ENCODE measurements at places on chromosomes 1 and 21.

DNA sequence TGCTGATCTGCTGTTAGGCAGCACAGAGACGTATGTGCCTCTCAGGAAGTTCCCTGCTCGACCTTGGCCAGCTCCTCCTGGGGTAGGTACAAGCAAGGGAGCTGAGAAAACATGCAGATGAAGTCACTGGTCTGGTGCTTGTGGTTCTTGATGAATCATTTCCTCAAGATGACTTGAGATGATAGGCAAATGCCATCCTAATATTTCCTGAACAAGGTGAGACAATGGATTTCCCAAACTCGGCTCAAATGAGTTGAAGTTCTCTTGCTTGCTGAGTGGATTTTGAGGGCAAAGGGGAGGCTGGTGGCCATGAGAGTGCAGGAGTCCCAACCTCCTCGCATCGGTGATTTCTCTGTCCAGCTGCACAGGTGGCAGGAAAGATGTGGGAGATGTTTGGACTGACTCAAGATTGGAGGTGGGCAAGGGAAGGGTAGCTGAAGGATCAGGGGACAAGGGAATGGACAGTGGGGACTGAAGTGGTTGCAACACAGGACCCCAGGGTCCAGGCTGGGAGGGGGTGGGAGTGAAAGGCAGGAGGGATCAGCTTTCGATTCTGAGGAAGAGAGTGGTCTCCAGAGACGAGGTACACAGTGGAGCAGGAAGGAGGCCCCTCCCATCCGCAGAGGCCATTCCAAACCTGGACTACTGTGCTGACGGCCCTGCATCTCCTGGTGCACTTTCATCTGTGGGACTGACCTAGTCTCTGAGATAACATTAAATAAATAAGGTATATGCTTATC, 63.9 kb downstream of the CAPN2 start:
- no peak for DNase-seq

GRCh38 chr1:55970526-55971110, 608.7 kb downstream of the PLPP3 start:
- no peak for DNase-seq

DNA sequence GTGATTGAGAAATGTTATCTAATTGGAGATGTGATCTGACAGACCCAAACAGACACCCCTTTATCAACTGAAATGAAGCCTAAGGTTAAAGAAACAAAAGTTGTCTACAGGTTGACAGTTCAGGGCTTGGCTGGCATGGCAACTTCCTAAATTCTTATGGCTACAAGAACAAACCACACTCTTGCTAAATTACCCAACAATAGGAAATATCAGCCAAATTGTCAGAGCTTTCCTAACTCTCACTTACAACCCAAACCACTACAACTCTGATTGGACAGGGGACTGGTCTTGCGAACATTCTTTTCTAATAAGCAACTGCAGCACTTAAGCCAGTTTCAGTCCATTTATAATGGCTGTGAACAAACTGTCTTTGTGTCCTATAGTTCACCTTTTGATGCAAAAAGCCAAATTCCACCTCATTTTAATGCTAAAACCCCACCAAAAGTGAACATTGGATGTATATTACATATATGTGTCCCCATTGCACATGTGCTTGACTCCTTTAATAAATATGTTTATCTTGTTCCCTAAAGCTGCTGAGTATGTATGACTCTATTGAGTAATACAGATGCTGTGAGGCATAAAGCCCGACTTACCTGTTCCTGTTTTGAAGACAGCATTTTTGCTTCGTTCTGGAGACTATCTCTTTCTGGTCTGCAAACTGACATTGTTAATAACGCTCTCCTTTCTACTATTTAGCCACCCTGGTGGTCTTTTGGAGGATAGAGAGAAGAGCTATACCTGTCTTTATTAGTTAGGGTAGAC, 101.3 kb upstream of the HMCN1 start:
- DNase-seq, result no peak

DNA sequence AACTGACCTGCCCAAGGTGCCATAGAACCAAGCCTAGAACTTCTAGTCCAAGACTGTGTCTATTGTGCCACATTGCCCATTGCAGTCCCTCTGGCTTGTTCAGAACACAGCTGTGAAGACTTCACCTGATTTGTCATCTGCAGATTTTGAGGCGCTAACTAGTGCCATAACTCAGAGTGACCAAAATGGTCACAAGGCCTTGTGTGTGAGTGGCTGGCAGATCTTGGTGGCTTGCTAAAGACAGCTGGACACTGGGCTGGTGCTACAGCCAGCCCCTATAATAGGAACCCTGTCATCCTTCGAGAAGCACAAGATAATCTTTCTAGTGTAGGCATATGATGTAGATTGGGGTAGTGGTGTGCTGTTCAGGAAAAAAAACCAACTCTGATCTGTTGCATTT, 63.7 kb upstream of the IFNLR1 start:
- no peak for DNase-seq

GRCh38 chr1:171699531-171699930, 42.3 kb downstream of the VAMP4 start:
- DNase-seq, result no peak

- DNase-seq, result no peak
Observed at GRCh38 chr1:150106341-150106740, 38.8 kb downstream of the VPS45 start.

- no peak for DNase-seq
Observed at GRCh38 chr1:193431265-193431977, 245.0 kb upstream of the B3GALT2 start.

DNA sequence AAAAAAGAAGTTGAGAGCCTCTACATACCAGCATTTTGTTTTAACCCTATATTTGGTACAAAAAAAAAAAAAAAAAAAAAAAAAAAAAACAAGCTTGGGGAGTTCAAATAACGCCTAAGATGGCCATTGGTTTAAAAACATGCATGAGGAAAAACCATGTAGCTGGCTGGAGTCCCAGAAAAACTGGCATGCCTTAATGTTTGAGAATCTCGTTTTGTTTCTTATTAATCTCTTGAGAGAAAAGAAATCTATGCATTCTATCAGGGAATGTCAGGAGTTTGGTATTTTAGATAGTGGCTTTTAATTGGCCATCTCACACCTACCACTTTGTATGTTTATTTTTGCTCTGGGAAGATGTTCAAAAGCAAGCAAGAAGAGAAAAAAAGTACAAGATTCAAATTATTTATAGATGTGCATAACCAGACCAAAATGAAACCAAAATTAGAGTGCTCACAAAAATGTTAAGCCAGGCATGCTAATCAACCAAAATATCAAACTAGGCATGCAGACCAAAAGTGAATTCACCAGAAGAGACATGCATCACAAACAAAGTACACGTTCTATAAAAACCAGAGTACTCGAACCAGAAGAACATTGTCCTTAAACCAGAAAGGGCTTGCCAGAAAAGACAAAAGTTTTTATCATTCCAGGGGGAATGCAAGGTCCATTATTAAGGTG, 156.6 kb downstream of the AK5 start:
- no peak for DNase-seq

DNA sequence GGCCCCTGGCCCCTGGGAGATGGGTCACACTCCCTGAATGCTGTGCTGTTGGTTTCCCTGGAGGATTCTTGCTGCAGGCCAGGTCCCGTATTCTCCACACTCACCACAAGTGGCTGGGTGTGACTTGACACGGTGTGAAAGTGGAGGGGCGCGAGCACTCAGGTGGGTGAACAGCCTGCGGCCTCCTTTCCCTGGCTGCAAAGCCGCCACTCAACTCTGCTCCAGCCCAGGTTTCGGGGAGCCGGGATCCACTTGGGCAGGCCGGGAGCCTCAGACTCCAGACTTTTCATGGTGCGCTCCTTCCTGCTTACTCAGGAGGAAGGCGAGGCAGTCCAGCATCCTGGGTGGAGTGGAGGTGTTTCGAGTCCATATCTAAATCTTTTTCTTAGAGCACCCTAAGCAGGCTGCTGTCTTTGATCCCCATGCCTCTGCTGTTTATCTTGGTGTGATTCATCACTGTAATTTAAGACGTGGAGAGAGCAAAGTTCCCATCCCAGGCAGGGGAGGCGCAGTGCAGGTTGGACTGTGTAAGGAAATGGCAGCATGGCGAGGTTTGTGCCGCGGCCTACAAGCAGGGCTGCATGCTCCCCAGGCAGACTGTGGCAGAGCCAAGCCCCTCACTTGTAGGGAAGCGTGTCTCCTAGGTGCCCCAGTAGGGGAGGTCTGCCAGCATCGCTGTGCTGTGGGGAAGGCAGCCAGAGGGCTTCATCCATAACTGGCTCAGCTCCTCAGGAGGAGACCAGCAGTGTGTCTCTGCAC, 29.6 kb downstream of the VANGL1 start:
- no peak for DNase-seq

Measured in left ventricle myocardium superior (tissue), 1 donor.